ENCODE measurements at places on chromosomes 7 and 10.

GRCh38 chr7:102395592-102395872 is 631 bp upstream of the PRKRIP1 start:
- DNase-seq: no peak

DNA sequence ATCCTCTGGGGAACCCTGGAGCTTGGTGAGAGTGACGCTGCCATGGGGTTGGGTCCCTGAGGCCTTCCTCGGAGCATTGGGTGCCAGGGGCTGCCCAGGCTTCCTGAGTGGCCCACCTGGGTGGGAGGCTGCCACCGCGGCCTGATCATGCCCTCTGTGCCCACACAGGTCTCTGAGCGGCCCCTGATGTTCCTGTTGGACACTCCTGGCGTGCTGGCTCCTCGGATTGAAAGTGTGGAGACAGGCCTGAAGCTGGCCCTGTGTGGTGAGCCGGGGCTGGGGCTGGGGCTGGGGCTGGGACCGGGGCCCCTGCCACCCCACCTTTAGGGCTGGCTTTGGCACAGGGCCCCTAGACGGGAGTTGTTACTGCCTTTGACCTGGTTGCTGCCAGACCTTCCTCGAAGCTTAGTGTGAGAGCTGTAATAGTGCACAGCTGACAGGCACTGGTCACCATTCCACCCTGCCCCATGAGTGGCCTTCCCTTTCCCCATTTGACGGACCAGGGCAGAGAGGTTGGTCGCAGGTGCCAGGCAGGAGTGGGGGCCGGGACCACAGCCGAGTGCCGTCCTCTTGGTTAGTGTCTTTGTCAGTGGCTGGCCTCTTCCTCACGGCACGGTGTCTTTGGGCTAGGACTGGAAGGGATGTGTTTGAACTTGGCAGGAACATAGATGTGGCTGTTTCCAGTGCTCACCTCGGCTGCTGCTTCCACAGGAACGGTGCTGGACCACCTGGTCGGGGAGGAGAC is 8.2 kb downstream of the MTG1 start:
- DNase-seq: no peak

DNA sequence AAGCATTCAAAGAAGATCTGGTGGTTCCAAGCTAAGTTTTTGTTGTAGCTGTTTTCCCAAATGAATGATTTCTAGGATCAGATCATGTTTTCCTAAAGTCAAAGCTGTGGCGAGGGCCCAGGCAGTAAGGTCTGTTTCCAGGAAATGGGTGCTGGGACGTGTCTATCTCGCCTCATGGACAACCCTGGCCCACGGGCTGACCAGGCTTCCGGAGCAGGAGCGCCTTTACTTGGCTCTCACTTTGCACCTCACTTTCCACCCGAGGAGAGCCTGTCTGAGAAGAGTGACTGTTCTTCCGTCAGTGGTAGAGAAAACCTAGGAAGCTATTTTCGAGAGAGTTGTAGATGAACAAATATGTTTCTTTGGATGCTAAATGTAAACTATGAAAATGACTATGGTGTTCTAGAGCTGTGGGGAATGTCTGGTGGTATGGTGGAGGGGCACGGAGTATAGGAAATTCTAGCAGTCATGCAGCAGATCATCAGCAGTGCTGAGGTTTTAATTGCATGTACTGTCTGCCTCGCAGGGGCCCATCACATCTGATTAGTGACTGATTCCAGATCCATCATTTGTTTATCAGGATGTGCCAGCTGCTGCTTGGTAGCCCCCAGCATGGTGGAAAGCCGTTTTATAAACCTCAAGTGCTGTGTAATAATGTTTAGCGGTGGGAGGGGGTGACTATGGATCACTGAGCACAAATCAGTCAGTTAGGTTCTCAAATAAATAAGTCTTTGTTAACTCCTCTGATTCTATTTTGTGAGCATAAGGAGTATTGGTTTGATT is 66.6 kb downstream of the VWC2 start:
- no peak for DNase-seq

GRCh38 chr7:118327174-118327573 is 102.7 kb downstream of the ANKRD7 start:
- DNase-seq: no peak

DNA sequence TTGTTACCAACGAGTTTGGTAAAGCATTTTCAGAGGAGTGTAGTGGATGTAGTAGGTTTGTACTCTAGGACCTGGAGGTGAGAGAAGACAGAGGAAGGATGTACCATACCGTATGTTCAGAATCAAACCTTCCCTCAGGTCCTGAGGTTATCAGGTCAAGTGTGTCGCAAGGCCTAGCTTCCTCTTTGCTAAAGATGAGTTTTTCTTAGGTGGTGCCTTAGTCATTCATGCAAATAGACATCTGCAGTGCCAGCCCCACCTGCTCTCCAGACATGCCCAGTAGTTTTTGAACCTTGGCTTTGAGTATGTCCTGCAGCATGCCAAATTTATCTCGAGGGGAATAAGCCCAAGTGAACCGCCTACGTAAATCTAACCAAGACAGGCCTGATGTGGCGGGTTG is 71.3 kb downstream of the HDAC9 start:
- DNase-seq: no peak

DNA sequence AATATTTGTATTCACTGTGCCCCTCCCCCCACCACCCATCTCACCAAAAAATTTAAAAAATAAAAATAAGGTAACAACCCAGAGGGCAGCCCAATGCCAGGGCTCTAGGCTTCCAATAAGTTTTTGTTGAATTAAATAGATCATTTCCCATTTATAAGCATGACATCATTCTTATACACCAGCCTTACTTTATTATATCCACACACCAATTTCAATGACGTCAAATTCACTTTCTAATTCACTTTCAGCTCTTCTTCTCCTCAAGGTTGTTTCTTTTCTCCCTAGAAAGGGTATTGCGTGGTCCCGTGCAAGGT is 1.2 kb upstream of the DKK1 start:
- DNase-seq: no peak

DNA sequence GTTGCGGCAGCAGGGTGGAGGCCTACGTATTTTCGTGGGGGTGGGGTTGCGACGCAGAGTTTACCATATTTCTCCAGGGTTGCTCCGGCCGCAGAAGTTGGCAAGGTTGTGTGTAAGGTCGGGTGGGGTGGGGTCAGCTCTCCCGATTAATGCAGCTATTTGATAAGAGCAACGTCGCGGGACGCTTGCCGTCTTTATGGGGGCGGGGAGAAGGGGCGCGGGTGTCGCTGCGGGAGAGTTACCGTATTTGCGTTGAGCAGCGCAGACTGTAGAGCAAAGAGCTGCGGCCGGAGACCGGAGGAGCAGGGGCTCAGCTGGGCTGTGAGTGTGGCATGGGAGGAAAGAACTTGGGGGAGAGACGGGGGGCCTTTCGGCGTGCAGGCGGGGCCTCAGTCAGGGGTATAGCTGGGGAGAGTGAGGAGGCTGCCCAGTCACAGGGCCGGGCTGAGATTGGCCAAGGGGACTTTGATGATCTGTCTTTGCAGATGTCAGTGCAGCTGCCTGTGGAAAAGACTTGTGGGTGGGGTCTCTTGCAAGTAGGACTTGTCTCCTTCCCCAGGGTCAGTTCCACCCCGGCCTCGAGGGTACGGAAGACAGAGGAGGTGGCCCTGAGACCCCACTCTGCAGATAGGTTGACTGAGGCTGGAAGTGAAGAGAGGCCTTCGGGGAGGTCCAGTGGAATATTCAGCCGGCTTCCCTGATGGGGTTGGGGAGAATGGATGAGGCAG is 26.6 kb downstream of the ZNF775 start:
- DNase-seq: no peak

Measured in GDM1 (cell line).